Activated naive CD4-positive, alpha-beta T cell treated with anti-CD3 and anti-CD28 coated beads for 36 hours (primary cell): ENCODE measurements at places on chromosomes 7 and 10. TPM values are rescaled to one million over a fixed set of nuclear protein-coding genes. Genes with fewer than 3 reads are reported as not detected.

Gene DCLRE1A
- total RNA-seq: 8.1 TPM

DNA sequence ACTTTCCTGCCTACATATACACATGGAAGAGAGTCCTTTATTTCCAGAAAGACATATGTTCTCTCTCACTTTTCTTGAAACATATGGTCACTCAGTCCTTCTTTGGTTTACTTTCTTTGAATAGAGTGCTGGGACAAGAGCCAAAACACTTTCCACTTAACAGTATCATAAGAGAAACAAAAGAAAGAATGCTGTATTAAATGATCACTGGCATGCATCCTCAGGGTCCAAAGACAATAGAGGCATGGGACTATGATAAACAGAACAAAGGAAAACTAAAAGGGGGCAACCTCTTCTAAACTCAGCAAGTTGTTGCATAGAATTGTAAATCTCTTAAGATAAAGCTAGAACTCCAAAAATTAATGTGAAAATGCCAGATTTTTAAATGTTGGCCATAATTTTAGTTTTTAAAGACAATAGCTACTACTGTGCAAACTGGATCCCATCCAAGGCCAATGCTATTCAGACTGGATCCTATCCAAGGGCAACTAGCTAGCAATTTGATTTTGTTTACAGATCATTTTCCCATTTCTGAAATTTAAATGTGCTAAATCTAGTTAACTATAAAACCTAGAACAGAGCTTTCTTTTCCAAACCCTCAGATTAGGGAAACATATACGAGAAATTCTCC is 687.5 kb downstream of the SORCS3 start:
- no peak overlapping the region for H3K4me3 ChIP-seq
- no peak overlapping the region for H3K27ac ChIP-seq
- no peaks in the 10 kb centered on the region for H3K4me1 ChIP-seq
- no peak for DNase-seq
- peaks cover 4% of the 10 kb centered on the region for H3K27me3 ChIP-seq

Gene UNC5B
- total RNA-seq: 0.05 TPM

- H3K36me3 ChIP-seq: no peaks in the 10 kb centered on the region
- no peak overlapping the region for H3K27ac ChIP-seq
- no peaks in the 10 kb centered on the region for H3K27me3 ChIP-seq
- no peak overlapping the region for H3K4me3 ChIP-seq
- DNase-seq: no peak
Measured at GRCh38 chr7:85630904-85631600, 444.2 kb upstream of the SEMA3D start.

Gene DPP6
- total RNA-seq: not detected

Gene TBRG4
- total RNA-seq: 127 TPM

- peaks cover 22% of the 10 kb centered on the region for H3K36me3 ChIP-seq
- DNase-seq: no peak
- no peak overlapping the region for H3K27ac ChIP-seq
- no peaks in the 10 kb centered on the region for H3K27me3 ChIP-seq
Measured at GRCh38 chr10:69367469-69367868, 49.2 kb downstream of the TACR2 start.

DNA sequence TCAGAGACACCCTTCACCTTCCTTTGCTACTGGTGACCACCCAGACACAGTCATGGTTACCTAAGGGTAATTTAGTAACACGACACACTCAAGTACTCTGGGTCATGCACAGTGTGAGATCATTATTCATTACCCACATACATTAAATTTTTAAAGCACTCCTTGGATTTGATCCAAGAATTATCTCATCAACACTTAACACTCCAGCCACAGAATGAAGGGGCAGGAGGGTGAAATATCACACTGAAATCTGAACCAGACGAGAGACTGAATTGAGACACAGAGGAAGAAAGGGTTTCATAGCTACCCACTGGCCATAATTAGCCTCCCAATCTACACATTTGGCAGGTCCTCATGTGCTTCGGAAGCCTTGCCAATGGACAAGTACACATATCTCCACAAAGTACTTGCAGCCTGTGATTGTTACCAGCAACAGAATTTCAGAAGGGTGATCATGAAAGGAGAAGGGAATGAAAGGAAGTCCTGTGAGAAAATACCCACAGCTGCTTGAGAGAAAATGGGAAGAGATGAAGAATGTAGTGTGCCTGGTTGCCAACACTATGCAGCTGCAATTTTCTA is 189.3 kb downstream of the POLR1F start:
- no peaks in the 10 kb centered on the region for H3K4me1 ChIP-seq
- H3K27ac ChIP-seq: no peak overlapping the region
